ENCODE measurements at places on chromosomes 12 and 14.

- no peak for DNase-seq
Observed at GRCh38 chr14:59155886-59156285, 32.6 kb upstream of the DAAM1 start.

GRCh38 chr12:108950991-108951739 is 69.7 kb downstream of the SVOP start:
- DNase-seq = peak; percentile 65

GRCh38 chr14:26132061-26132645 is 465.7 kb downstream of the NOVA1 start:
- peak; percentile 75 for DNase-seq

DNA sequence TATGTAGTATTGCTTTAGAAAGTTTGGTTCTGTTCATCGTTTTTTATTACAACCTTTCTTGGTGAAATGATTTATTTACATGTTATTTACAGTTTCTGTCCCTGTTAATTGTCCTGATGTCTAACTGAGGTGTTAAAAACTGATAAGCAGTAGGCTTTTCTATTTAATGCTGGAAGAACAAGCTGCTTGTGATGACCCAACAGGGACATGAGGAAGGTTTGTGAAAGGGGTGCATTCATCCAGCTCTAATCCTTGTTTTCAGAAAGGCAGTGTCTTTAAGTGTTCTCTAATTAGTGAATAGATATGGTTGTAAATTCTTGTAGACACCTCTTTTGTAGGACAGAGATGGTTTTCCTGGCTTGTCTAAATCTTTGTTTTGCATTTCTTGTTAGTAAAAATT is 191.4 kb downstream of the FOXA1 start:
- no peak for DNase-seq

DNA sequence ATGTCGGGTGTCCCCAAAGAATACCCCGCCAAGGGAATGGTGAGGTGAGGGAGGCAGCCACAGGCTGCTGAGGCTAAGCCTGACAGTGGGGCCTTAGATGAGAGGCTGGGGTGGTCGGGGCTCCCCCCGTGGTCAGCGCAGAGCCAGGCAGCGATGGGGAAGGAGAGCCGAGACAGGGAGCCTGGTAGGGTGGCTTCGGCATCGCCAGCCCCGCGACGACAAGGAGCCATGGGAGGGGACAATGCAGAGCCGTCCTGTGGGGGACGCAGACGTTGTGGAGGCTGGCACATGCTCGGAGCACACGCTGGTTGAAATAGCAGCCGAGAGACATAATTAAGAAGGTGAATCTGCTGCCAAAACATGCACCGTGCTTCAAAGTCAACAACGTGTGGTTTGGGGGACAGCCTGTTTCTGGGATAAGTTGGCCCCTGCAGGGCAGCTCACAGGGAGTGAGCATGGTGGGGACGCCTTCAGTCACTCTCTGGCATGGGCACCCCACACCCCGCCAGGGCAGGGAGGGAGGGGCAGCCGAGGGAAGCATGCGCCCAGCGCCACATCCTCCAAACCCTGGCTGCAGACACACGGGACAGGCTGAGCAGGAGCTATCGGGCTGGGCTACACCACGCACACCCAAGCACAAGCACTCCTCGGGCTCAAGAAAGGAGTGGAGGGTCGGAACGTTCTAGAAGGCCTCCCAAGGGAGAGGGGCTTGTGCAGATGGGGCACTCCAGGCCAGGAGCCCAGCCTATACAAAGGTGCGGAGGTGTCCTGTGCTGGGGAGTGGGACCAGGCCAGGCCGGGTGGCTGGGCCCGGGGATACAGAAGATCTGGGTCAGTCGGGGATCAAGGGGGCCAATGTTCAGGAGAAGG is 66.6 kb upstream of the C14orf180 start:
- DNase-seq = no peak

DNA sequence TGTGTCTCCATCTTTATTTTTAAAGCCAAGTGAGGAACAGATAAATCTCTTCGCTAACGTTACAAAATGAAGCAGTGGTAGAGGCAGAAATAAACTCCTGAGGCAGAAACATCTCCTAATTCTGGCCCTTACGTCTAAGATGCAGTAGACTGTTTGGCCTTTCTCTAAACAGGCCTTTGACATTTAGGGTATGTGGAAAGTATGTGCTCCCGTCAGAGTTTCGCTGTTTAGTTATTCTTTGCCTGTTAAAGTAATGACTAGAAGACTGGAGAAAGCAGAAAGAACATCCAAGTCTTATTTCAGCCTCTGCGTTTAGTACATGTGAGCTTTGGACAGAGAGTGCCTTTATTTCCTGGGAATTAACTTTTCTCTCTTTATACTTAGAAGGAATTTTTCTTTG is 216.6 kb downstream of the RAD51B start:
- no peak for DNase-seq

DNA sequence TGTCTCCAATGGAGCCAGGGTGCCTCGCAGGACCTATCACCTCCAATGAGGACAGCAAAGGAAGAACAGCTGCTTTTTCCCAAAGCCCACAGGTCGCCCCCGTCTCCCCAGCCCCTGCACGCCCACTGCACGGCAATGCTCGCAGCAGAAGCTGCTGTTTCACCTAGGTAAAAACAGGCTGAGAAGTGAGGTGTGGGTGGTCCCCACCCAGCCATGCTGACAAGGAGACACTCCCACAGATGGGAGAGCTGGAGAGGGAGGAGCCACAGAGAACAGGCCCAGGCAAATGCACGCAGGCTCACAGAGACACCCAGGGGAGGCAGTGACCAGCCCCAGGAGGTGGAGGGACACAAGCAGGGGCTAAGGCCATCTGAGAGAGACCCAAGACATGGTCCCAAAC is 10.4 kb downstream of the CFAP73 start:
- no peak for DNase-seq

DNA sequence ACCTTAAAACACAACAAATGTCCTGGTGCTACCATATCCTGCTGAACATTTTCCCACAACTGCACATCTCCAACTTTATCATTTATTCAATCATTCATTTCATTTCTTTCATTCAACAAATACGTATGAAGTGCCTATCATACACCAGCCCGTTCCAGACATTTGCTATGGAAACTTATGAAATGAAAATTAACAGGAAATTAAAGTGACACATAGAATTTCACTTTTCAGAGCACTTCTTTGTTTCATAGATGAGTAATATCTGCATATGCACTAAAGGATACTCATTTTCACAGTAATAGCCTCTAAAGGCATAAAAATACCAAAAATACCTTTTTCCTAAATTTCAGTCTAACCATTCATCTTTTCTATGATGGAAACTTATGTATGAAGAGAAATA is 12.6 kb downstream of the CNIH1 start:
- no peak for DNase-seq

GRCh38 chr12:100796621-100797020 is 2.0 kb downstream of the ANO4 start:
- no peak for DNase-seq

GRCh38 chr12:120725151-120725658 is 421 bp upstream of the ACADS start:
- no peak for DNase-seq

GRCh38 chr14:104642540-104642868 is 37.9 kb upstream of the TMEM179 start:
- DNase-seq = no peak

- no peak for DNase-seq
Observed at GRCh38 chr12:68242777-68243176, 10.6 kb downstream of the IL22 start.

GRCh38 chr14:105871590-105871989 is 345.2 kb downstream of the TMEM121 start:
- no peak for DNase-seq

DNA sequence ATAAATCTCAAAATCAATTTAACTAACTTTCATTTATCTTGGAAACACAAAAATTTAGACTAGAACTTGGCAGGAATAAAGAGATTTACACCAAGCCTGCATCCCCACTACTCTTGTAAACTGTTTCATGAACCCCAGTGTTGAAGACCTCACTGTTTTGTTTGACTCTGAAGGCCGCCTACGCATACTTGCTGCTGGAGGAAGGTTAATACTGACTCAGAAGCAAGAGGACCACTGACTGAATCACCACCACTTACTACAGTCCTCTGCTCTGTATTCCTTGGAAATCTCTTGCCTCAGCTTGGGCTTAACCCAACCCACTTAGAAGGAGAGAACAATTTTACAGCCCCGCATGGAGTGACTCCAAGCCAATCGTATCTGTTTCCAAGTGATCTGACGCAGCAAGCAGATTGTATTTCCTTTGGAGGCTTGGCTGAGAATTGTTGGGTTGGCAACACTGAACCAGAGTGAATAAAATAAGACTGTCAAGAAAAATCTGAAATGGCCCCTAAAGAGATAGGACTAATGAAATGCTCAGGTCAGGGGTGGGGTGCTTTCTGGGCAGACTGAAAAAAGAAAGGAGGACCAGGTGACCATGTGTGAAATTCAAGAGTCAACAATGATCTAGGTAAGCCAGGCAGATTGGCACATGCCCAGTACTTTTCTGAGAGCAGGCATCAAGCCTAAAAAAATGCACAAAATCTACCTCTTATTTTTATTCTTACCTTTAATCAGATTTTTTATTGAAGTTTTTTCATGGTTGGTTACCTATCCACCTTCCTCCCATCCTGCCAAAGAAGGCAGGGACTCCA is 248.6 kb downstream of the ZFP36L1 start:
- DNase-seq = peak; percentile 99

- DNase-seq = no peak
Observed at GRCh38 chr12:107064243-107064642, 29.1 kb downstream of the CRY1 start.

- DNase-seq = peak; percentile 51
Observed at GRCh38 chr12:116582610-116583009, 23.4 kb downstream of the MAP1LC3B2 start.

DNA sequence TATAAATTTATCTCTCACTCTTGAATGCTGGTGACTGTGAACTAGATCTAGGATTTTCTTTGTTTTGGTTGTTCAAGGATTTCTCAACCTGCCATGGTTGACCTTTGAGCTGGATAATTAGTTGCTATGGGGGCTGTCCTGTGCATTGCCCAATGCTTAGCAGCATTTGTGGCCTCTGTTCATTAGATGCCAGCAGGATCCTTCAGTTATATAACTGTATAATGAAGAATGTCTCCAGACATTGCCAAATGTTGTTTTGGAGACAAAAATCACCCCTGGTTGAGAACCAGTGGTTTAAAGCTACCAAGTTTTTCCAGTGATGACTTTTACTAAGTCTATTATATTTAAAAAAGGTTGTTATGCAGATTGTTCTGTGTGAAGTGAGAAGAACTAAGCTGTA is 147.9 kb upstream of the STXBP6 start:
- no peak for DNase-seq

DNA sequence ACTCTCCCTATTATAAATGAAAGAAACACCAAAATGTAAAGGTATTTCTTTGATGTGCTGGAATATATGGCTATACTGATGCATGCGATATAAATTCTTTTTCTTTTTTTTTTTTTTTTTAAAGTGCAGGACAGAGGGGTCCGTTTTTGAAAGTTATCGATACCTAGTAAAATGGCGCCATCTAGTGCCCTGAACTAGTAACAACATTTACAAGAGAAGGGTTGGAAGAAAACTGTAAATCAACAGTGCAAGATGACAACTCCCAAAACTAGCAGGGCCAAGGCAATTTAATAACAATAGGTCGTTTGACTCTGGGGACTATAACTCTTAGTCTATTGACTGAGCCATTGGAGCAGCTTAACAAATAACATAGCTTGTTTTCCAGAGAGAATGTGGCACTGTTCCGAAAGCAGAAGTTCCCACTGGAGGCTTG is 137.7 kb downstream of the SPTSSA start:
- peak; percentile 23 for DNase-seq

DNA sequence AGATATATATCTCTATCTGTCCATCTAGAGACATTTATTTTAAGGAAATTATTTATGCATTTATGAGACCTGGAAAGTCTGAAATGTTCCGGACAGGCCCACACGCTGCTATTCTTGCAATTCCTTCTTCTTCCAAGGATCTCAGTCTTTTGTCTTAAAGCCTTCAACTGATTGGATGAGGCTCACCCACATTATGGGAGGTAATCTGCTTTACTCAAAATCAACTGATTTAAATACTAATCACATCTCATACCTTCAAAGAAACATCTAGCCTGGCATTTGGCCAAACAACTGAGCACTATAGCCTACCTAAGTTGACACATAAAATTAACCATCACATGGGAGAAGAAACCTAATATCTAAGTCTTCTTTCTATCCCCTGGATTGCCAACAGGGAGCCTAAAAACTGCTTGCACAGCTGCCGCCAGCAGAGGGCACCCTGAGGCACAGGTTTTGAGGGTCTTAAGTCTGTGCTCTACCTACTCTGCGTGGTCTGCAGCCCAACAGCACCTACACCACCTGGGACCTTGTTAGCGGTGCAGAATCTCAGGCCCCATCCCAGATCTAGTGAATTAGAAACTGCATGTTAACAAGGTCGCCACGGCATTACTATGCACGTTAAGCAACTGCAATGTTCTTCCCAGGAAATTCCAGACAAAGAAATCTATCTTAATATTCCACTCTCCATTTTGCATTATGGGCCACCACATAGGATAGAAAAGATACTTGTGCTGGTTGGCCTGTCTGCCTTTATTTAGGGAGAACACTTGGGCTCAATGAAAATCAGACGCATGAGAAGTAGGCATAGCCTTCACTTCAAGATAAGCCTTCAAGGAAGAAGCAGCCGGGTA is 249.7 kb downstream of the FOXG1 start:
- DNase-seq = peak; percentile 57

DNA sequence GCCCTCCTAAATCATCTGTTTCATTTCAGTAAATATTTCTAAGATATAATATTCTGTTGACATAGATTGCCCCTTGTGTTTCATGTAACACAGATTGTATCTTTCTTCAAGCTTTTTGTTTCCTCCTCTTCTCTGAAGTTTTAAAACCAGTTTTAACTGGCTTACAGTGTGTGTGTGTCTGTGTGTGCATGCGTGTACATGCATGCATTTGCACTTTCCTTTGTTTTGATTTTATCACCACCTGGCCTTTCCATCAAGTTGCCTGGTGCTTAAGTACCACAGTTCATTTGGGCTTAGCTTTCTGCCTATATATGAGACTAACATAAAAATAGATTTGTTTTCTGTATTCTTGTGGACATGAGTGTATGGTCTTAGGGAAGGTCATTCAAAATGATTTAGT is 31.9 kb downstream of the ETNK1 start:
- no peak for DNase-seq

GRCh38 chr12:64207453-64207852 is 14.6 kb downstream of the KICS2 start:
- DNase-seq = no peak

DNA sequence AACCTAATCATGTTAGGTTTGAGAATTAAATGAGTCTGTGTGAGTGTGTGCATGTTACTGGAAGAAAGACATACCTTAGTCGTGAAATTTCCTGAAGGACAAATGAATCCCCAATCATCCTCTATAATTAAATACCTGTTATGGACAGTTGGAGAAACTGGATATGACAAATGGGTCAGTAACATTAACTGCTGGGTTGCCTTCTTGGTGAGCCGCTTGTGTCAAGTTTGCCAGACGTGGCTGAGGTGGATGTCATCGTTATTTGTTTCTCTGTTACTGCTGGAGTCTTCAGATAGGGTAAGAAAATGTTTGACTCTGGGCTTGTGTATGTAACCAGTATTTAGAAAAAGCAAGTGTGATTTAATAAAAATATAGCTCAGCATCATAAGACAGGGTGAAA is 131.6 kb downstream of the CAND1 start:
- no peak for DNase-seq
